RWPE2 (cell line): ENCODE measurements at places on chromosomes 12 and 14.

DNA sequence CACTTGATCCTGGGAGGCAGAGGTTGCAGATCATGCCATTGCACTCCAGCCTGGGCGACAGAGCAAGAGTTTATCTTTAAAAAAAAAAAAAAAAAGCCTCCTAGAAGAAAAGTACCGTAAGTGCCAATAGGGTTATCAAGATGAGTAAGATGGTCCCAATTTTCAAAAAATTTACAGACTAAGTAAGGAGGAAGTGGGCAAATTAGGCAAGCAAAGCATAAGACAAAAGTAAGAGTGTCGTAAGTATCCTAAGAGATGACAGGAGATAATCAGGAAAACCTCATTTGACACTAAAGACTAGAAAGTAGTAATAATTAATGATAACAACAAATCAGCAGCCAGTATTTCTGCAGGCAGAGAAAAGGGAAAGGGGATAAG is 12.2 kb downstream of the PYM1 start:
- DNase-seq, result no peak

GRCh38 chr14:77058117-77058516 is 29.6 kb upstream of the IRF2BPL start:
- no peak for DNase-seq

- no peak for DNase-seq
Measured at GRCh38 chr12:11684393-11684792, 34.9 kb downstream of the ETV6 start.

- no peak for DNase-seq
Measured at GRCh38 chr12:510071-510825, 50.5 kb downstream of the B4GALNT3 start.

- no peak for DNase-seq
Measured at GRCh38 chr12:88726806-88727720, 146.8 kb upstream of the KITLG start.
